ENCODE measurements at places on chromosomes 1 and 21.

DNA sequence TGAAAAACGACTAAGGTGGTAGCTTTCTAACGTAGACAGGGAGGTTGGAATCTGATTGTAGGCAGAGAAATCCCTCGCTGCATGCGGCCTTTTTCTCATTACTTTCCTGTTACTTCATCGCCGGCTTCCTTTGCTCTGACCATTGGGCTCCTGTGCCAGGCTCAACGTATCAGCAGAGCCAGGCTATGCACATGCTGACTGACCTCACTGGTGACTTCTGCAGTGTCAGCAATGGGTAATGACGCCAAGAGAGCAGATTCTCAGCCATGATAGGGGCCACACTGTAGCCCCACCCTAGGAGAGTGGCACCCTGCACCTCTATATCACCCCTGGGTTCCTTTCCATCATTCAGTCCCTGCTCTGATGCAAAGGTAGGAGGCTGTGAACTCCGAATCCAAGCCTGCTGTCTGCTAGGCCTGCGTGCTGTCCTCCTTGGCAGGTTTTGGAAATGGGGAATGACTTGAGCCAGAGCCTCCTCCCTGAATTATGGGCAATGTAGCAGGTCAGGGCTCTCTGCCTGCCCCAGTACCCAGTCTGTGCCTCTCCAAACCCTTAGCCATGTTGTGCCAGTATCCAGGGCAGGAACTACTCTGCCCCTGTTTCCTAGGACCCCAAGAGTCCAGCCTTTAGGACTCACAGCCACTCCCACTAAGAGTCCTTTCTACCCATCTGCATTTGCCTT, 11.4 kb downstream of the PPFIA4 start:
- peak; percentile 15 for DNase-seq

GRCh38 chr1:240912821-240913220, 300.9 kb upstream of the GREM2 start:
- no peak for DNase-seq

DNA sequence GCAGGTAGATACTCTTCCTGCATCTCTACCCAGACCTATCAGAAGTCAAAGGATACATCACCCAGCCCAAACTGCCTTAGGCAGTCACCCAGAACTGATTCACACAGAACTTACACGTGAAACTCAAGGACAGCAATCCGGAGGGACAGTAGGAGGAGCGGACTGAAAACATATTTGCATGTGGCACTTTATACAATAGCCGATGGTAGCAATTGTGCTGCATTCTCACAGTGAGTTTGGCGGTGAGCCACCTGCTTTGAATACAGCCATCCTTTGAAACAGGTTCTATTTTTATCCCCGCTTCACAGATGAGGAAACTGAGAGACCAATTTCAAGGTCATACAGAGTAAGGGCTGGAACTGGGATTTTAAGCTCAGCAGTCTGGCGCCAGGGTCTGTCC, 69.5 kb downstream of the EDEM3 start:
- no peak for DNase-seq

DNA sequence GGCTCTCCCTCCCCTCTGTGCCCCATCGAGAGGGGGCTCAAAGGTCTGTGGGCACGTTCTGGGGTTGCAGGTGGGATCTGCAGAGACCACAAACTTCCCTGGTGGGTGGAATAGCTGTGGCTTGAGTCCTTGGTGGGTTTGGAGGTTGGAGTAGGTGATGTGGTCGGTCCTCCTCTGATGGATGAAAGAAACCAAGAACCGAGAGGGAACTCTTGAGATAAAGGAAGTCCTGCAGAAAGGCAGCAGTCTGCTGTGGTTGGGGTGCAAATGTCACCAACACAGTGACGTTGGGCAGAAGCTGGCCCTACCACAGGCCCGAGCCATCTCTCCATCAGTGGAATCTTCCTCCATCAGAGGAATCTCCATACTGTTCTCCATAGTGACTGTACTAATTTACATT, 171.8 kb downstream of the FCRL5 start:
- no peak for DNase-seq

DNA sequence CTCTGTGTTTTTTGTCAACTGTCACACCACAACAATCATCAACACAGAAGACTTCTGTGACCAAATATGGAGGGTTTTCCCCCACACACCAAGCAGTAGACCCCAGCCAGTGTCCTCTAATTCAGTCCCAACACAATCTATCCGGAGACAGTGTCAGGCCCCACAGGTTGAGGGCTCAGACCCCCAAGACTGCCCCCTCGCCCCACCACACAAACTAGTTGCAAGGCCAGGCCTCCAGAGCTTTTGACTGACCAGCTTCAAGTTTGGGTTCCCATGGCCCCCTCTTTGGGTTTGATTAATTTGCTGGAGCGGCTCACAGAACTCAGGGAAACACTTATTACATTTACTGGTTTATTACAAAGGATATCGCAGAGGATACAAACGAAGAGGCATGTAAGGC, 37.2 kb downstream of the NEK2 start:
- DNase-seq: no peak

GRCh38 chr1:180530501-180530900, 28.1 kb upstream of the ACBD6 start:
- no peak for DNase-seq

DNA sequence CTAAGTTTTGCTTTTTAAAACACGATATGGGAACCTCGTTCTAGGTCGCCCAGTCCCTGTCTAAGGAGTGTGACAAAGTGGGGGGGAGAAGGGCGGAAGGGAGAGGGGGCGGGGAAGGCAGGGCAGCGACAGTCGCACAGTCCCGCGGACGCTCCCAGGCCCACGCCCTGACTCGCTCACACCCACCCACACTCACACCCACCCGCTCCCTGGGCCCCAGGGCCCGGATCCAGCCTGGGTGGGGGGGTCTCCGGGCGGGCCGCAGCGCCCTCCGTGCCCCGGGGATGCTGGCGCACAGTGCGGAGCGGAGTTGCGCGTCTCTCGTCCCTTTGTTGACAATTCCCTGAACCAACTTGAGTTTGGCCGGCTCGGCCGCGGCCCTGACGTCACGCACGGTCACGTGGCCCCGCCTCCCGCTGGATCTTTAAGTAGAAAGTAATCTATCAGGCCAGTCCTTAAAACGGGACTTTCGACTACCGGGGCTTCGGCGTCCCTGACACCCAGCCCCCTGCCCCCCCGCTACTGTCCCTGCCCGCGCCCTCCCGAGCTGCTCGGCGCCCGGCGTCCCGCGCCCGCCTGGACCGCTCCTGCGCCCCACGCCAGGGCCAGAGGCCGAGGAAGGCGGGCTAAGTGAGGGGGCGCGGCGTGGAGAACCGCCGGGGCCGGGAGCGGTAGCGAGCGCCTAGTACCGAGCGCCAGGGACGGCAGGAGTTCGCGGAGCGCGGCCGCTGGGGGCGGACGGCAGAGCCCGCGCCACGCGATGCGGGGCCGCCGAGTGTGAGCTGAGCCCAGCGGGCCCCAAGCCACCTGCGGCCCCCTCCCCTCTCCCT, at the start of gene FOXD3:
TSS of gene FOXD3 (plus strand) at position 454 of the 830 bp plus-strand sequence. CDS start 492 bp downstream, outside the sequence.
- DNase-seq: no peak

DNA sequence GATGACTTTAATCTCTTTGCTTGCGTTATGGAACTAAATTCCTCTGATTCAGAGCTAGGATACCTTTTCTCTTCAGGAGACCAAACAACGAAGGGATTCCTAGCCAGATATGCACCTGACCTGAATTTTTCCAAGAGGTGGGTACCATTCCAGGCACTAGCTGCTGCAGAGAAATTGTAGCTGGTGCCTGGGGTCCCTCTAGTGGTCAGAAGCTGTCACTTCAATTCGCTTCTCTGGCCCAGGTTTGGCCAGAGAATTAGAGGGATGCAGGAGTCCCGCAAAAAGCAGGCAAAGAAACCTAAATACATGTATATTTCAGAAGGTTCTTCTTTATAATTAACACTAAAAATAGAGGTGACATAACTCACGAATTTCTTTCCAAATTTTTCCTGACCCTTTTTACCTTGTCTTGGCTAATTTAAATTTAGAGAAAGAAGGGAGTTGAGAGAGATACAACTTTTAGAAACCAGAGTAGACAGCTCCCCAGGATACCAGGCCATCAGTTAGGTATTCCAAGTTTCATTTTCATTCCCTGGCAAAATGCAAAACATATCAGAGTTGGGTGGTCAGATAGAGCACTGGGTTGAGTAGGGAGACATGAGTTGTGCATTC, 9.6 kb downstream of the ACKR1 start:
- no peak for DNase-seq

DNA sequence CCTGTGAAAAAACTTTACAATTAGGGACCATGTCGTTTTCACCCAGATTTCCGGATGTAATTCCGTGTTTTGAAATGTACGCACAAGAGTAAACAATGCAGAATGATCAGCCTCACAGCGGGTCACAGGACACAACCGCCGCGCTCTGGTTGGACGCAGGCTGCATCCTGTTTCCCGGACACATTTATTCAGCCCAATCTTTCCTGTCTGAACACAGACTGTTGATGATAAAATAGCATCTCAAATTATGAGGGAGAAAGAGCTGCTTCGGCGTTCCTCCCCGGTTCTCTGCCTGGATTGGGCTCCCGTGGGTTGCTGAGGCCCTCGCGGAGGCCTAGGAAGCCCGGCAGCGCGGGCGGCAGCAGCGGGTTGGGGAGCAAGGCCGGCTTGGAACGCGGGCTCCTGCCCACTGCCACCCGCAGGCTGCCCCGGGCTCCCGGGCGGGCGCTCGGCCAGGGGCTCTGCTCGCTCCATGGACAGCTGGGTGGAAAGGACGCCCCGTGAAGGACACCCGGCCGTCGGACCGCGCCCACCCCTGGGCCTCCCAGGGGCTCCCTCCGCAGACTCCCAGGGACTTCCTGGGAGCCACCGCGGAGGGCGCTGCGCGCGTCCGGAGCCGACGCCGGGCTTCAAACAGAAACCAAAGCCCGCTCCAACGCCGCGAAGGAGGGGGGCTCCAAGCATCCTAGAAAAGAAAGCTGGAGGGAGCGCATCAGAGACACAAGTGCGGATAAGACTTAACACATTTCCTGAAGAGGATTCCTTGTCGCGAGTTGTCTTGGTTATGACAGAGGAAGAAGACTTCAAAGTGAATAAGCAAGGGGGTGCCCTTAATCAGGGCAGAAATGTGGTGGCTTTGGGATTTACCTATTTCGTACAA, 122.3 kb downstream of the ESRRG start:
- DNase-seq: peak; percentile 17

DNA sequence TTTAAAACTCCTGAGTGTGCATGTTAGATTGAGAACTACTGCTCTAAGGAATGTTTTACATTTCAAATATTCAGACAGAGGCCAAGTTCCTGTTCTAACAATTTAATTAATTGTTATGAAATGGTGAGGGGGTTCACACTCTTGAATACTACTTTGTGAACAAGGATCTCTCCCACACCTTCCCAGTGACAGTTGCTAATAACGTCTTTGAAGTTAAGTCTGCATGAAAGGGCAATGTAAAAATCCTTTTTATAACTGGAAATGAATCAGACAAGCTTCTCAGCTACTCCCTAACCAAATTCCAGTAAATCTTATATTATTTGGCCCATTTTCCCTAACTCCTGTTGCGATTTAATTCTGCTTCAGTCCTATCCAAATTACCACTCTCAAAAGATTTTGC, 828.5 kb upstream of the ADAMTS5 start:
- DNase-seq: no peak

GRCh38 chr1:30868833-30869435, 39.6 kb downstream of the SDC3 start:
- DNase-seq: peak; percentile 48

- DNase-seq: no peak
These were observed 8.4 kb upstream of the CAMTA1 start for GRCh38 chr1:6776895-6777294.

DNA sequence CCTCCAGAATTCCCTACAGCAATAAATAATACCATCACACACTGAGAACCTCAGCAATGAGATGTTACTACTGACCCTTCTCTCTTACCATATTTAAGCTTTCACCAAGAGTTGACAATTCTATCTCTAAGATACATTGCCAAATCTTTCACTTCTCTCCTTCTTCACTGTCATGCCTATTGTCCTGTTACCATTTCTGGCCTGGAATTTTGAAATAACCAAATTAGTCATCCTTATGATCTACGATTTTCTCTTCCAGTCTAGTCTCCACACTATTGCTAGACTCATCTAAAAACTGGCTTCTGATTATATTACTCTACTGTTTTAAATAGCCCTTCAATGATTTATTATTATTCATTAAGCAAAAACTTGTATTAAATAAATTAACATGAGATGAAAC, 656.1 kb upstream of the ADGRL4 start:
- no peak for DNase-seq

DNA sequence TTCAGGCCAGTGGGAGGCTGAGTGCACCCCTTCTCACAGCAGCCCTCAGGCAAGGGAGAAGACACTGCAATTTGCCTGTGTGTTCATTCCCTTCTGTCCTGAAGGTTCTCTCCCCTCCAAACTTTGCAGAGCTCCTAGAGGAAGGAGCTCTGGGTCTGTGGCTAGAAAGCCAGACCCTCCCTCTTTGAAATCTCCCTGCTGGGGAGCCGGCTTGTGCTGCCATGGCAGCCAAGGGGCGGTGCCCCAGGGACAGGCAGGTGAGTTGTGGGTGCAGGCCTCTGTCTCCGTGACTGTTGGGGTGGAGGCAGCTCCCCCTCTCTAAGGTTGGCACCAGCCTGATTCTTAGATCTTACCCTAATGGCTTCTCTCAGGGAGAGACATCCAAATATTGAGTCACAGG, 53.0 kb downstream of the OLFML2B start:
- DNase-seq: no peak

DNA sequence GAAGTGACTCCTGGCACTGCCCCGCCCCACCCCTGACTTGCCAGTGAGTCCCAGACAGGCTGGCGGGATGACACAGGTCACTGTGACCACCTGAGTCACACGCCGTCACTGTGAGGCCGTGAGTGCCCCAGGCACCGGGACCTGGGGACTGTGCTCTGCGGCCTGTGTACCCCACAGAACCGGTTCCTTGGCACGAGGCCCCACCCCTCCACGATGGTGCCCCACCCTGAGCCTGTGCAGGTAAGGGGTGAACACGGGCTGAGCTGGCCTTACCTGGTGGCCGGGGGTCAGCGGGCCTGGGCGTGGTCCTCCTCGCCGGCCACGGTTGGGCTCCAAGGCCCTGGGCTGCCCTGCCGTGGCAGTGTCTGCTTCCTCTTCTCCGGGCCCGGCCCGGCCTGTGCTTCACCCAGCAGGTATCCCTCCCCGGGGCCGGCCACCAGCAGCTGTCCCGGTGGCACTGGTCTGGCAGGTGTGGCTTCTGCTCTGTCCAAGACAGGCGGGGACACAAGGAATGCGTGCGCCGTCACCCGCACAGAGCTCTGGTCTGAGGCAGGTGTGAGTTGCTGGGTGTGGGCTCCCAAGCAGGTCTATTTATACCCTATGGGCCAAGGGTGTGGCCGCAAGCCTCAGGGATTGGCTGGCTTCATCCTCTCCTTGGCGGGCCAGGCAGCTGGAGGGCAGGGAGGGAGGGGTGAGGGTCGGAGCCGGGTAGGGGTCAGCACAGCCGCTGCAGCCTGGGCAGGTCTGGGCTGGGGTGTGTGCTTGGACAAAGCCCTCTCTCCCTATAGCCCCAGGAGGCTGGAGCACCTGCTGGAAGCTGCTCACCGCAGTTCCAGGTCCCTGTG, at the start of gene RNF223:
TSS of gene RNF223 (minus strand) at position 564 of the 845 bp plus-strand sequence. CDS start 1,740 bp downstream, outside the sequence.
- DNase-seq: no peak

- no peak for DNase-seq
These were observed 882.9 kb upstream of the B3GALT2 start for GRCh38 chr1:194069168-194069830.
